ENCODE measurements at places on chromosomes 2 and 18.
A peak's percentile ranks its signal among the peaks of the same experiment; 100 is the strongest.

GRCh38 chr2:150438041-150438440, 49.4 kb downstream of the RND3 start:
- no peak for DNase-seq

- DNase-seq, result peak; percentile 31
Observed at GRCh38 chr2:233865838-233866237, 2.3 kb downstream of the MSL3B start.

GRCh38 chr2:113173542-113174375, at the start of gene PSD4:
Gene PSD4 (plus strand): TSS chr2:113173971. CDS start chr2:113182457, 8,486 bp downstream.
- no peak for DNase-seq

GRCh38 chr2:29469516-29469915, 354.3 kb downstream of the CLIP4 start:
- no peak for DNase-seq

DNA sequence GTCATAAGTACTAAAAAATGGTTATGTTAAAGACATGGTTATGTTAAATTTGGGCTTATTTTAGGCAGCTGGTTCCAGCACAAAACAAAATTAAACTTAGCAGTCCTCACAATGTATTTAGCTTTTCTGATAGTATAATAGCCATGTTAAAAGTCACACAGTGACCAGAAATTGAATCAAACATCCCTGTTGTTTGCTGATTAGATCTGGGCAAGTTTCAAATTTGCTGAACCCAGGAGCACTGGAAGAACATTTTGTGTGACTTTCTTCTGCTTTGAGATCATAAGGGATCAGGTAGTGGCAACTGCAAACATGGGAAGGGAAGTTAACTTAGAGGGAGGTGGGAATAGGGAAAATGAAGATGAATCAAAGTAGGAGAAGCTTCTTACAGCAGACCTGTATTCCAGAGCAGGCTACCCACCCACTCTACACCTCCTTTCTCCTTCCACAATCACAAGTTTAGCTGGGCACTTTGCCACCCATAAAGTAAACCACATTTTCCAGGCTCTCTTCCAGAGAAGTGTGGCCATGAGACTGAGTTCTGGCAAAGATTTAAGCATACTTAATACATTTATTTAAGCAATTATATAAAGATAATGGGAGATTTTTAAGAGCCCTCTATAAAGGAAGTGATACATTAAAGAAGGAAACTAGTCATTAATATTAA, 616.1 kb upstream of the LRATD1 start:
- no peak for DNase-seq

- DNase-seq, result no peak
Observed at GRCh38 chr2:219782737-219783348, 155.4 kb downstream of the SLC4A3 start.

DNA sequence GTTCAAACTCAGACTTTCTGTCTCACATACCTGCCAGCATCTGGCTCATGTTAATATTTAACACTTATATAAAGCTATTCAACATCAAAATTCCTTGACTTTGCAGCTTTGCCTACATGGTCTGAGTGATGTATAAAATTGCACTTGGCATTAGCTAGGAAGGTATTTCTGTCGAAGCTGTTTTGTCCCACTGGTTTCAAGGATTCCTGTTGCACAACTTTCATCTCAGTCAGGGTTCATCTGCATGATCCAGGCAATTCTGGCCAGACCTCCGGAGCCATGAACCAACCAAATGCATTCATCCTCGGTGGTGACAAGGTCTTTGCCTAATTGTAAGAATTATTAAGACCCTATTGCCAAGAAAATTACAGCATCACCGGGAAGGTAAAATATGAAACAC, 185.4 kb downstream of the ZEB2 start:
- DNase-seq, result no peak

- no peak for DNase-seq
Observed at GRCh38 chr2:204581946-204582345, 36.7 kb downstream of the PARD3B start.

DNA sequence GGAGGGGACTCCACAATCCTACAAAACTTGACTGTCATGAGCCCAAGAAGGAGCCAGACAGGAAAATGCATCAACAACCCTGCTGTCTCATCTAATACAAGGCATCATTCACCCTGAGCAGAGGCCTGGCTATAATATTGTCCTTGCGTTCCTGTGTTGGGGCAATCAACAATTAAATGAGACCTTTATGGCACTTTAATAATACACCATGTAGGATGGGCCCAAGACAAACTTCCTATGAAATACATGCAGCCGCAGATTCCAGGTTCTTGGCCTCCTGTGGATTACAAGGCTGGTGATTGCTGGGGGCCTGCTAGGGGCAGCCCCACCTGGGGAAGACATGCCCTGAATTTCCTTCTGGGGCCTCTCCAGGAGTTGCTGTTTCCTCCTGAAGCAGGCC, 82.8 kb upstream of the PPP1CB start:
- no peak for DNase-seq

GRCh38 chr18:73381699-73382036, 513.9 kb upstream of the NETO1 start:
- DNase-seq, result no peak

- no peak for DNase-seq
Observed at GRCh38 chr2:239831861-239832489, 193.2 kb downstream of the NDUFA10 start.

- no peak for DNase-seq
Observed at GRCh38 chr2:128531856-128532255, 213.2 kb upstream of the HS6ST1 start.

DNA sequence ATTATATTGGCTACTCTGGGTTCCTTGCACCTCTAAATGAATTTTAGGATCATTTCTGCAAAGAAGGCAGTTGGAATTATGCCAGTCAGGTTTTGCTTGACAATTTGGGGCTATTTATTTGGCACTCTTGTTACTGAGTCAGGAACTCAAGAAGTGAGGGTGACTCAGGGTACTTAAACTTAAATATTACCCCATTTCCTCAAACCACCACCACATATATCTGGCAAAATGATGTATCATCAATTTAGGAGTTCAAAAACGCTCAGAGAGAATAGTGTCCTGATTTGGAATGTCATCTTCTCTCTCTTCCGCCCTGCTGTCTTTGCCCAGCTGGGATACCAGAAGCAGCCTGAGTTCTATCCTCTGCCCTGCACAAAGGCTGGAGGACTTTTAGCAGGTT, 2.4 kb upstream of the THNSL2 start:
- no peak for DNase-seq

DNA sequence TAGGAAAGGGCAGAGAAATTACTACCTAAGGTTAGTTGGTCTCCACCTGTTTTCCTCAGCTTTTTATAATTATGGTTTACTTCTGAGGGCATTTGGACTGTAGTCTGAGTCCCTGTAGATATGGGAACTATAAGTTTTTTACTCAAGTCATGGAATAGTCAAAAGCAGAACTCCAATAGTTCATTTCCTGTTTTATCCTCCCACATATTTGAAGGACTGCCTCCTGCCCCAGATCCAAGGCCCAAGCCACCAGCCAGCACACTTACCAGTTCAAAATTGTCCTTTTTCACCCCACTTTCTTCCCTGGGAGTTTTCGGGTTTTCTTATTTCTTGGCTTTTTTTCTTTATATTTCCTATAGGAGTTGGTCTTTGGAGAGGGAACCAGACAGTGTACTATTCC, 164.1 kb downstream of the MBD5 start:
- no peak for DNase-seq

DNA sequence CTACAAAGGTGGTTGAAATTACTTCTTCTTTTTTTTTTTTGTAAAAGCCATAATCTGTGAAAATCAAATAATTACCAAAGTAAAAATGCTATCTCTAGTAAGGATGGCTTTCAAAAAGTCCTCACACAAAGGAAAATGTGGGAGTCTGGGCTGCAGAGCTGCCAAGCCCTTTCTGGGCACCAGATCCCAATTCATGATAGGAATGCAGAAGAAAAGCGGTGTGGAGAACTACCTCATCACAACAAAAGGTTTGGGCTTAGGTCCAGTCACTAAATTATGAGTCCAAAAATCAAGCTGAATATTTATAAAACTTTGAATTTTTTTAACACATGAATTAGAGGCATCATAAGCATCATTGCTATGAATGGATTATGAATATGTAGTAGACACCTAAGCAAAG, 30.8 kb upstream of the EPHA4 start:
- DNase-seq, result no peak

- no peak for DNase-seq
Observed at GRCh38 chr2:197673606-197674005, 1.8 kb downstream of the RFTN2 start.

GRCh38 chr18:45617284-45617683, 2.0 kb downstream of the SLC14A2 start:
- no peak for DNase-seq

DNA sequence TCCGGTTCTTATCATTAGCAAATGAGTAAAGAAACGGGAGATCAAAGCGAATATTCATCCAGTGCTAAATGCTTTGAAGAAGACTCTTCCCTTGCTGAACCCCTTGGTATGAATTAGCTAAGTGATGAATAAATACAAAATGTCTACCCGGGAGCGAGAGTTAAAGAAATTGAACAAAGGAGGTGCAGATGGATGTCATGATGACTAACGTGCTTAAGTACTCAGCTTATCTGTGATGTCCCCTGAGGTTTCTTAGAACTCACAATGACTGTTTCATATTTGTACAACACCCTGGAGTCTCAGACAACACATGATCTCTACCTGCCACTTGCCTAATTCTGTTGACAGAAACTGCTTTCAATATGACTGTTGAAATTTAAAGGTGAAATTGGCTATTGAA, 148.5 kb downstream of the TMEM200C start:
- DNase-seq, result no peak
